ENCODE measurements at places on chromosomes 3 and 15. TPM values are rescaled to one million over a fixed set of nuclear protein-coding genes. Genes with fewer than 3 reads are reported as not detected.

- peak; percentile 82 for DNase-seq
Observed at GRCh38 chr3:192869131-192870031, 48.3 kb downstream of the MB21D2 start.

DNA sequence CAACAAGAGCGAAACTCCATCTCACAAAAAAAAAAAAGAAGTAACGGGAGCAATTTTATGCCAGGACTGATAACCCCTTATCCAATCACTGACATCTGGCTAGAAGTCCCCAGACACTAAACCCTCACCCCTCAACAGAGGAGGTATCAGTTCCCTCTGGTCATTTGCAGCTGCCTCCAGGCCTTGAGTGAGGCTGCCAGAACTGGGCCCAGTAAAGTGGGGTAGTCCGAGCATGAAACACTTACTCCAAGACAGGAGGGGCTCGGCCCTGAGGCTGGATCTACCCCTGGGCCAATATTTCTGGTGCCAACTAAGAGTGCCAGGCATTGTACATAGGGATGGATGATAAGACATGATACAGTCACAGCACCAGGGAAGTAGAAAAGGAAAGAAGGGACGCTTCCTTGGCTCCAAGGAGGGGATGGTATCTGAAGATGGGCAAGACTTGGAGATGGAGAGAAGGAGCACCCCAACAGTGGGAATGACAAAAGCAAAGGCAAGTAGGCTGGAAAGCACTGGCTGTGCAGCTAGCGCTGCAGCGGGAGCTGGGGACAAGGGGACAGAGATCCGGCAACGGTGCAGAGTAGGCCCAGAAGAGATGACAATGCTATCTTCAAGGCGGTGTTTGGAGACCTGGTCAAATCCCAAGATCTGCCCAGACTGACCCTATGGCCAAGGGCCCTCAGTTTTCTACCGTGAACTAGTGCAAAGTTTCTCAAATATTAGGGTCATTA, 2.2 kb downstream of the XXYLT1 start:
- no peak for DNase-seq

DNA sequence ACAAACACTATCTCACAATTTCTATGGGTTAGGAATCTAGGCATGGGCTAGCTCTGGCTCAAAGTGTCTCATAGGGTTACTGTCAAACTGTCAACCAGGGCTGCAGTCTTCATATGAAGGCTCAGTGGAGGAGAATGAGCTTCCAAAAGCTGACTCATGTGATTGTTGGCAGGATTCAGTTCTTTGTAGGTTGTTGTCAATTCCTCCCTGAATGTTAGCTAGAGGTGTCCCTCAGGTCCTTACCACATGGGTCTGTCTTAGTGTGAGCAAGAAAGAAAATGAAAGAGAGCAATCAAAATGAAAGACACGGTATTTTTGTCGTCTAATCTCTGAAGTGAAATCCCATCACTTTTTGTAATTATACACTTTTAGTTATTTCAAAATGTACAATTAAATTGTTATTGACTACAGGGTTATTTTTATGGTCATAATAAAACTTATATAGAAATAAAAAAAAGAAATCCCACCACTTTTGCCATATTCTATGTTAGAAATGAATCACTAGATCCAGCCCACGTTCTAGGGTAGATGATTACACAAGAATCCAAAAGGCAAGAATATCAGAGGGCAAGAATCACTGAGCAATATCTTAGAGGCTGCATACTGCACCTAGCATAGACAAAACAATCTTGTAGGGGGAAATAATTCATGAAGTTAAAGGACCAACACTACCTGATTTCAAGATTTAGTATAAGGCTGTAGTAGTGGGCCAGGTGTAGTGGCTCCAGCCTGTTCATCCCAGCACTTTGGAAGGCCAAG, 8.4 kb downstream of the ACSBG1 start:
- peak; percentile 27 for DNase-seq

DNA sequence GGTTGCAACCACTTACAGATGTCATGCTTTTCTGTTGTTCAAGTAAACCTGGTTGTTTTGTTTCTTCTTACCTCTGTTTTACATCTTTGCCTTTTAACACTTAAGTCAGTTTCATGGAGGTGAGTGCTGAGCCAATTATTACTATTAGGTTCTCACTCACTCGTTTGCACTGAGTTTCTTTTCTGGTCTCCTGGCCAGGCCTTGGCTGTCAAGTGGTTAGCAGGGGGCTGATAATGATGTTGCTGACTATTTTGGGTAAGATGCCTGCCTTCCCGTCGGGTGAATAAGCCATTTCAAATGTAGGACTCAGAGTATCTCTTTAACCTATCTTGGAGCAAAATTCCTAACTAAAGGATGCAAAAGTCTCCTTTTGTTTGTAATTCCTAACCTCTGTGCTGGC, 78.5 kb downstream of the KLHL25 start:
- DNase-seq = no peak

DNA sequence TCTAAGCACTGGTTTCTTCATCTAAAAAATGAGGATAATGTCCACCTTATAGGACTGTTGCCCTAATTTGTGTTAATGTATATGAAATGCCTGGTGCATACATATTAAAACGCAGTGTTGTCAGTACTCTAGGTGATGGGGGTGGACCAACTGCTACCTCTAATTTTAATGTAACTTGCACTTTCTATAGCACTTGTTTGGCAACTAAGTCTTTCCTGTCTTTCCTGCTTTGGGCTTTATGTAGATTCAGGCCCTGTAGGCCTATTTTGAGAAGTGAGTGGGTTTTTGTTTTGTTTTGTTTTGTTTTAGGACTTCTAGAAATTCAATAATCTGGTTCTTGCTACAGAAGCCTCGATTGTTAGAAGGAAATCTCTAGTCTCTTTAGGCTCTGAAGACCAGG, 21.2 kb downstream of the SLC7A14 start:
- no peak for DNase-seq

- no peak for DNase-seq
Observed at GRCh38 chr3:61141227-61141626, 110.0 kb downstream of the FHIT start.

GRCh38 chr3:61605589-61606175, 44.3 kb downstream of the PTPRG start:
- peak; percentile 16 for DNase-seq

Gene MST1
- total RNA-seq = 3.2 TPM

- no peak for DNase-seq
Observed at GRCh38 chr15:63491116-63491827, 13.1 kb upstream of the USP3 start.

GRCh38 chr15:99554880-99555488, 10.8 kb upstream of the MEF2A start:
- no peak for DNase-seq

DNA sequence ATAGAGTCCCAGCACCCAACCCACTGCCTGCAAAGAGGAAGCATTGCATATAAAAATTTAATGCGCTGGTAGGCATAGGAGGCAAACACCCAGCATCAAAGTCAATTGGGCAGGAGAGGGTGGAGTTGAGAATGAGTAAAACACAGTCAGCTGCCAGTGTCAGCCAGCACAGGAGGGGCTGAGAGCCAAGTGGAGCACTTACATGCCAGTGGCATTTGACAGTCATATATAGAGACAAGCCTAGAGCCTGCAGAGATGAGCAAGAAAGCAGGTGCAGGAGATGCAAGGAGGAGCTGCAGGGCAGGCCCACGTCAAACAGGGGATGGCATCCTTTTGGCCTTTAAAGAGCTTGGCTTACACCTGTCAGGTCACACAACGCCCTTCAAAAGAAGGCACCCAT, 27.6 kb upstream of the ZFAND6 start:
- no peak for DNase-seq

Gene ZIC1
- 19.5 TPM for total RNA-seq

DNA sequence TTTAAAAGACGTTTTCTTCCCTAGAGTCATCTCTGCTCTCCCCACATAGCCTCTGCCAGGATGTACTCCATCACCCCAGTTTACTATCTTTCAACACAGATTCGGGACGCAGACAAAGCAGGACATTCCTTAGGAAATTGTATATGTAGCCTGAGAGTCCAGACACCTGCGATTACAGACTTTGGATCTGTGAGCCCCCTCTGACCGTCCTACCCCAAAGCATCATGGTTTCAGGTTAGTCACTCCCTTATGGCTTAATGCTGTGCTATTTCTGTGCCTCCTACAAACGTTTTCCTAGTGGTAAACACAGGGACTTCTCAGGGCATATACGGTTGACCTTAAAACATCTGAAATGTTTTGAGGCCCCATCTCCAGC, 234.0 kb upstream of the BHLHE40 start:
- DNase-seq = no peak

Gene GLDN
- total RNA-seq = not detected

- DNase-seq = no peak
Observed at GRCh38 chr15:34023907-34024306, 15.1 kb downstream of the AVEN start.

- peak; percentile 43 for DNase-seq
Observed at GRCh38 chr15:91135201-91136130, 35.4 kb downstream of the SV2B start.
